ENCODE measurements at places on chromosomes 1 and 21.

DNA sequence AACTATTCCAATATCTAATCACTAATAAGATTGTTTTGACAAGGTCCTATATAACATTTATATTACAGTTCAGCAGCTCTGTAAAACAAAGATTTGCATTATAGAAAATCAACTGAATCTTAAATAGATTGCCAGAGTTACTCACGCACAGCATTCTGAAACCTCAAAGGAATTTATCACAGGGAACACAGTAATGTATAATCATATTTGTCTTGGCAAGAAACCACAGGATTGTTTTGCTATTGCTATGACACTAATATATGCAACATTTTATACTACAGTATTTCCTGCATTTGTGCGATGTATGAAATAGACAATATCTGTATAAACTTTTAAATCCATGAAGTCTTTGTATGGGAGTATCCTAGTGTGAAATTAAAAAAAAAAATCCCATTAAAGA lies 101.4 kb downstream of the PLPPR5 start:
- no peak for DNase-seq

- no peak for DNase-seq
These were observed 28.1 kb downstream of the PTPN14 start for GRCh38 chr1:214523124-214523824.

GRCh38 chr1:46910790-46911189 lies 30.5 kb downstream of the CYP4A11 start:
- no peak for DNase-seq

- DNase-seq, result no peak
These were observed 139.3 kb upstream of the NFIA start for GRCh38 chr1:60942896-60943638.

DNA sequence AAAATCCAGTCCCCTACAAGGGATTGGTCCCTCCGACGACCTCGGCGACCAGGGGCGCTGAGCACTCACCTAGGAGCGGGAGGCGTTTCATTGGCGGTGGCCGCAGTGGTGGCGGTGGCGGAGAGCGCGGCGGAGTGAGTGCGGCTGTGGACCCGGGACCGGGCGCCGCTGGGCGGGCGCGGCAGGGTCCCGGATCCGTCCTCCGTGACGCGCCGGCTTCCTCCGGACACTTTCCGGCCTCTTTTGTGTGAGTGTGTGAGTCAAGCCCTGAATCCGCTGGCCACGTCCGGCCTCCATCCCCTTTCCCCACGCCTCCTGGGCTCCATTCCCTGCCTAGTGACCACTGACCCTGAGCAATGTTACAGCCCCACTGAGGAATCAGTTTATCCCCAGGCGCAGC lies at the start of gene ADGRL4:
Gene ADGRL4 (minus strand): TSS at position 167 of the 400 bp plus-strand sequence. CDS start 76 bp downstream, at position 91.
- DNase-seq, result no peak

DNA sequence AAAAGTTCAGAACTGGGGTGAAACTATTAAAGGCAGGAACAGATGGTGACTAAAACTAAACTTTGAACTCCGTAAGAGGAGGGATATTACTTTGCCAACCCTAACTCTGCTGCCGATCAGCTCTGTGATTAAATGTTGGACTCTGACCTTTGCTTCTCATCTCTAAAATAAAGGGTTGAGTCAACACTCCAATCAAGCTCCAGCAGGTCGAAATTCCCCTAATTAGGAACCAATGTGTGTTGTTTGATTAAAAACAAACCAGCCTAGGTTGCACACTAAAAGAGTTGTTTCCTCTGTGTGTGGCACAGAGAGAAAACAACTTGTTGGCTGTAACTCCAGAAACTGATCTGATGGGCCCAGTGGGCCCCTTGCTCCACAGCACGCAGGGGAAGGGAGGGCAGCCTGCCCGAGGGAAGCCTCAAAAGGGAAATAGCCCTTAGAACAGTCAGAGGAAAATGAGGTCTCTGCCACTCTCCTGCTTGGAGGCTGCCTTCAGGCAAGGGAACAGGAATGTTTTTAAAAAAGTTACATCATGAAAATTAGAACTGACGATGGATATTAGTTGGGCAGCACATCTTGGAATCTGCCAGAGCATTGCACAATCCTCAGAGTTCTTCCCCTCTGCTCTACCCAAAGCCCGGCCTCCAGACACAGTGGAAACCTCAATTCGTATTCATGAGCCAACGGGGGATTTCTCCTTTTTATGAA lies 69.3 kb downstream of the KCTD3 start:
- DNase-seq, result no peak

GRCh38 chr1:33221385-33221758 lies 34.9 kb upstream of the ZNF362 start:
- DNase-seq, result no peak

DNA sequence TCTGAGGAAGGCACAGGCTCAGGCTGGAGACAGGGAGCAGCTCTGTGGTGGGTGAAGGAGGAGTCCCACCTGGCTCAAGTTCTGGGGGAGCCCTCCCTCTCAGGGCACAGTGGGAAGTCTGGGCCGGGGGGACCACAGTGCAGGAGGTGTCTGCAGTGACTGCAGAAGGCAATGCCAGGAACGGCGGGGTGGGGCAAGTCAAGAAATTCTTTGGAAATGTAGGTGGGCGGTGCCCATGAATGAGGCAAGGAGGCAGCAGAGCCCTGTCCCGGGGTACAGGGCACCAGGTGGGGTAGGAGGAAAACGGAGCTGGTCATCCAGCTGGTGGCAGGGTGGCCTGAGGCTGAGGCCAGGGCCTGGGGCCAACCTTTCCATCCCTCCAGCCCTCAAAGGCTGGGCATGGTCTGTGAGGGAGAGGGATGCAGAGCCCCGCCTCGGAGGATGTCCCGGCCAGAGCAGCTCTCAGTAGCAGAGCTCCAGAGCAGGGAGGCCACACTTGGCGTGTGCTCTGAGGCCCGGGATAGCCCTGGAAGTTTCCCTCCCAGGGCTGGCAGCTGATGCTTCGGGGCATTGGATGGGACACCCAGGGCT lies 4.7 kb downstream of the TFF3 start:
- no peak for DNase-seq

GRCh38 chr1:88787023-88787903 lies 103.2 kb downstream of the PKN2 start:
- DNase-seq, result no peak

GRCh38 chr1:36924282-36924811 lies 110.0 kb downstream of the GRIK3 start:
- peak; percentile 79 for DNase-seq

DNA sequence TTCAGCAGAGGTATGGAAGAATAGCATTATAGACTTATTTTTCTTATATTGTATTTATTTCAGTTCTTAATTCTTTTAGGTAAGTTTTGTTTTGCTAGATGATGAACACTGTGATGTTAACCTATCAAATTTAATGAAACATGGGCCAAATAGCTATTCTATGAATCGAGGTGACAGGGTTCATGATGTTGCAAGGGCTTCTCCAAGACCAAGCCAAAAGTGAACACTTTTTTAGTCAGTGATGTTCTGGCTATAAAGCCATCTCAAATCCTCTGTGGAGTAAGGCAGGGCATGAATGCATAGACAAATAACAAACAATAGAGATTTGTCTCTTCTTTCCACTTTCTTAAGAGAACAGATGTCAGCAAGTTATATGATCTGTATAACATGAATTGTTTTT lies 26.7 kb downstream of the C1orf146 start:
- DNase-seq, result no peak

DNA sequence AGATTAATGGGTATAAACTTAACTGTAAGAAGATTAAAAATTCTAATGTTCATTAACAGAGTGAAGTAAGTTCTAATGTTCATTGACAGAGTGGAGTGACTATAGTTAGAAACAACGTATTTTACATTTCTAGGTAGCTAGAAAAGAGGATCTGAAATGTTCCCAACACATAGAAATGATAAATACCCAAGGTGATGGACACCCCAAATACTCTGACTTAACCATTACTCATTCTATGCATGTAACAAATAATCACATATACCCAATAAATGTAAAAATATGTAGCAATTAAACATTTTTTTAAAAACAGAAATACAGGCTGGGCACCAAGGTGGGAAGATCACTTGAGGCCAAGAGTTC lies 62.1 kb downstream of the ABL2 start:
- no peak for DNase-seq

DNA sequence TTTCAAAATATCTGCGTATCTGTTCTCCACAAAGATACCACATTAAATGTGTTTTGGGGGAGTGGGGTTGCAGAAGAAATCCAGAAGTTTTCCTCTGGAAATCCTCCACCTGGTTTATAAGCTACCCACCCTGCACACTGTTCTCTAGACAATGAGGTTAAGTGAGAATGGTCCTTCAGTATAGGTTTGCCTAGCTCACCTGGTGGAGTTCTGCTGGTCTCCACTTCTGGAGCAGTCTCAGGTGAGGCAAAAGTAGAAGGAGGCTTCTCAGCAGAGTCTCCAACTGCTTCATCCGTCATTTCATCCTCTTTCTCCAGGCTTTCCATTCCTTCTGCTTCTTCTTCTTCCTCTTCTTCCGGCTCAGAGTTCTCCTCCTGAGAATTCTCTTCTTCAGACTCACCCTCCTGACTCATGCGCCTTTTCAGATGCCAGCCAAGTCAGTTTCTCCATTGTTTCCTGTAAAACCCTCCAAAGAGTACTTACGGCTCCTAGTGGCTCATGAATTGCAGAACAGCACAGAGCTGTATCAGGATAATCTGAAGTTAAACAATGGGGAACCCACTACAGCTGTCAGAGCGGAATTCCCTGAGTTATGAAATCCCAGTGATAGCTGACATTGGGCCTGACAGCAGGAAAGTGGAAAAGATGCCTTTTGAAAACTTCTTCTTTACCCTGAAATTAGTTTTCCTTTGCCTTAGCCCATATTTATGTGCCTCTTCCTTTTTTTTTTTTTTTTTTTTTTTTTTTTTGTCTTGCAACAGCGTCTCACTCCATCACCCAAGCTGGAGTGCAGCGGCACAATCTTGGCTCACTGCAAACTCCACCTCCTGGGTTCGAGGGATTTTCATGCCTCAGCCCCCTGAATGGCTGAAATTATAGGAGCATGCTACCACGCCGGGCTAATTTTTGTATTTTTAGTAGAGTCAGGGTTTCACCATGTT lies 38.5 kb downstream of the MSTO1 start:
- peak; percentile 36 for DNase-seq

- DNase-seq, result no peak
These were observed 98.9 kb upstream of the COL6A1 start for GRCh38 chr21:45882645-45883044.

DNA sequence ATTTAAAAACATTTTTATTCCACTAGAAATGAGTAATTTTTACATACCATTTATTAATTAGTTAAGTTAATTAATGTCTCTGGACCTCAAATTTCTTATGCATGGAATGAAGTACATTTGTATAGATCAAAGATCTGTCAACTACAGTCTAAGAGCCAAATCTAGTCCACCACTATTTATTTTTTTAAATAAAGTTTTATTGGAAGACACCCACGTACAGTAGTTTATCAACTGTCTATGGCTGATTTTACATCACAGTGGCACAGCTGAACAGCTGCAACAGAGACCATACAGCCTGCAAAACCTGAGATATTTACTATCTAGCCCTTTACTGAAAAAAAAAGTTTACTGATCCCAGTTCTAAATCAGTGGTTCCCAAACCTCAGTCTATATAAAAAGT lies 188.6 kb upstream of the HP1BP3 start:
- DNase-seq, result no peak

GRCh38 chr1:206757524-206758266 lies 12.9 kb upstream of the IL19 start:
- no peak for DNase-seq

DNA sequence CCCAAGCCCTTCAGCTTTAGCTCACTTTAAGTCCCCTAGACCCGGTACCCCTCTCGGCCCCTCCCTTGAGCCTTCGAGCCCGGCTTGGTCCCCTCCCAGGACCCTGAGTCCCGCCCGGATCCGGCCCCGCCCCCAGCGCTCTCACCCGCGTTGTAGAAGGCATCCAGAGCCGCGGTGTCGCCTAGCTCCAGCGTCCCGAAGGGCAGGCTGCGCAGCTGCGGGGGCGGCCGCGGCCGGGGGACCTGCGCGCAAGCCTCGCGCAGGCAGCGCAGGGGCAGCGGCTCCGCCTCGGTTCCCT lies 699 bp downstream of the MAP3K6 start:
- peak; percentile 81 for DNase-seq

GRCh38 chr1:90319918-90320317 lies 325.0 kb downstream of the ZNF326 start:
- no peak for DNase-seq

- no peak for DNase-seq
These were observed 238.4 kb downstream of the NPHP4 start for GRCh38 chr1:5753549-5754421.

GRCh38 chr1:21294266-21294989 lies 4.2 kb upstream of the ECE1 start:
- DNase-seq, result no peak

Data from T47D (cell line).